ENCODE measurements at places on chromosomes 12 and 14.

DNA sequence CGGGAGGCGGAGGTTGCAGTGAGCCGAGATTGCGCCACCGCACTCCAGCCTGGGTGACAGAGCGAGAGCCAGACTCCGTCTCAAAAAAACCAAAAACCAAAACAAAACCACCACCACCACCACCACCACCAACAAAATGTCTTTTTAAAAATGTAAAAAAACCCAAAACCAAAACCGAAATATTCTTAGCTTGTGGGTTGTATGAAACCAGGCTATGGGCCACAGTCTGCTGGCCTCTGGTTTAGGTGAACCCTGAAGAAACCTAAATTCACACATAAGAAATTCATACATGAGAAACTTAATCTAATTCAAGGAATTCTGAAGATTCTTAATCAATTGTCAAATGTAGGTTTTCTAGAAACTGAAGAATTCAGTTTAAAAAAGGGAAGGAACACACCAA, 37.6 kb downstream of the INSM2 start:
- DNase-seq: no peak

GRCh38 chr12:97716356-97716755, 253.8 kb downstream of the RMST start:
- peak; percentile 17 for DNase-seq

DNA sequence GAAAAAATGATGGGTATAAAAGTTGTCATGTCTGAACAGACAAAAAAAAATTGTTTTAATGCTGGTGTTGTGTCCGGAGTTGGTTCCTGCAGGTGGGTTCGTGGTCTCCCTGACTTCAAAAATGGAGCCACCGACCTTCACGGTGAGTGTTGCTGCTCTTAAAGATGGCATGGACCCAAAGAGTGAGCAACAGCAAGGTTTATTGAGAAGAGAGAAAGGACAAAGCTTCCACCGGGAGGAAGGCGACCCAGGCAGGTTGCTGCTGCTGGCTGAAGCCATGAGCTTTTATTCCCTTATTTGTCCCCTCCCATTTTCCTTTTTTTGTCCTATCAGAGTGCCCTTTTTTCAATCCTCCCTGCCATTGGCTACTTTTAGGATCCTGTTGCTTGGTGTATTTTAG, at the start of gene TAS2R31:
Gene TAS2R31, minus strand, starts transcription at position 101 of the 400 bp plus-strand sequence. Its CDS starts 72 bp downstream, at position 29.
- DNase-seq: no peak

- no peak for DNase-seq
Measured at GRCh38 chr12:69330475-69331473, 17.4 kb upstream of the LYZ start.

GRCh38 chr12:117120787-117121186, 21.6 kb upstream of the TESC start:
- DNase-seq: peak; percentile 79

DNA sequence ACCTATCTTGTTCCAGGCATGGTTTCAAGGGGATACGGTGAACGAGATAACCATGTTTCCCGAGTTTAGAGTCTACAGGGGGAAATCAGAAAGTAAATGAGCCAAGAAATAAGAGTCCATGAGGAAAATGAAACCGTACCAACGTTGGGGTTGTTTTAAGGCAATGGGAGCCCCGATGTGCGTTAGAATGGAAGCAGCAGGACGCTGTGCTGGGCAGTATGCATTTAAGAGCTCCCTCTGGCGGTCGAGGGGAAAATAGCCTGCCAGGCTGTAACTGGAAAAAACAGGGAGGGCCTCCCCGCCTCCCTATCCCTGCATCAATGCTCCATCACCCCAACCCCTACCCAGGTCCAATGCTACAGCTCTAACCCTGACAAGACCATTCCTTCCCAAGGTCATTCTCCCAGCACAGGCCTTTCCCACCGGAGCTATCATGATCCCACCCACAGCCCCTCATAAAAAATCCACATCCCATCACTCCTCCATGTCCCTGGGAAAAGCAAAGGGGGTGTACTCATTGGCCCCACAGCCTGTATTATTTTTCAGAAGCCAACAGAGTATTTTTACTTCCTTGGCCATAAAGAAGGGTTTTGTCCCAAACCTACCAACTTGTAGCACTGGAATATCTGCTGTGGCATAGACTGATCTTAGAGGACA, 226.3 kb upstream of the NOS1 start:
- peak; percentile 68 for DNase-seq

All from NCI-H345 (cell line).